Kidney capillary endothelial cell (primary cell): ENCODE measurements at places on chromosomes 13 and 19.

DNA sequence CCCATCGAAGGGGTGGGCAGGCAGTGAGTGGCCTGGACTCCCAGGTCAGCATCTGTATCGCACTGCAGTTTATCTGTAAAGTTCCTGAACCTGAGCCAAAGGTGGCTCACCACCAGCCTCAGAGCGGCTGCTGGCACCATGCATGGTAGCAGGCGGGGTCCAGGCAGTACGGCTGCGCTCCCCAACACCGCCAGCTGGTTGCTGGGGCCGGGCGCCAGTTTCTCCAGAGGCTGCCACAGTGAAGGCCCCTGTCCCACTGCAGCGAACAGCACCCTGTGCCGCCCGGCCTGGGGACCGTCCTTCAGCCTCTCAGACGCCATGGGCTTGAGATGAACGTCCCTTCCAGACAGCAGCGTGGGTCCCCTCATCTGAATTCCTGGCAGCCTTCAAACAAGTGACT is 109.8 kb downstream of the KDM4B start:
- no peak for DNase-seq

- DNase-seq = no peak
Observed at GRCh38 chr13:48817166-48817802, 158.4 kb upstream of the FNDC3A start.

DNA sequence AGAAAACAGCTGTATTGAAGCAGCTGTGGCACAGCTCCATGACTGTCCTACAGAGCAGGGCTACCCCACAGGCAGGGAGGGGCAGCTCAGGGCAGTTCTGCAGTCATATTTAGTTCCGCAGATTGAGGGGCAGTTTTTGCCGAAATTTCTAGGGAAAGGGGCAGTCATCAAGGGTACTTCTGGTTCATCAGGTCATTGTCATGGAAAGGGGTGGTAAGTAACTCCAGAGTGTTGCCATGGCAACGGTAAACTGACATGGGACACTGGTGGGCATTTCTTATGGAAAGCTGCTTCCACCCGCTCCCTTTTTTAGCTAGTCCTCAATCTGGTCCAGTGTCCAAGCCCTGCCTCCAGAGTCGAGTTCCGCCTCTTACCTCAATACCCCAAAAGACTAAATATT is 702.8 kb downstream of the LIG4 start:
- DNase-seq = no peak

- DNase-seq = no peak
Observed at GRCh38 chr13:74168263-74168675, 34.1 kb upstream of the KLF12 start.

DNA sequence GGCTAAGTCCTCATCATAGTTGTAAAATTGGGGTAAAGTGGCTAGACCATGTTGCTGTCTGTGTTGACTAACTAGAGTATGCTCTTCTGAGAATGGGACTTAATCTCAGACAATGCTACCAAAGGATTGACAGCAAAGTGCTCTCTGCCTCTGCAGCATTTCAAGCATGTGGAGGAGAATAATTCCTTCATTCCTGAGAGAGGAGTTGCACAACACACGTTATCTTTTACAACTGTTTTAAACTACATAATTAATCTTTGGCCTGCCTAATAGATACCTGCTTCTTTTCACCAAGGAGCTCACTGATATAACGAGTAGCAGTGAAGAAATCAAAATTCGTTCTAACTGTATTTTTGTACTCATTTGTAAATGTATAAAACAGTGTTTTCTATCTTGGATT is 2172.2 kb downstream of the PCDH9 start:
- no peak for DNase-seq

- DNase-seq = no peak
Observed at GRCh38 chr13:72653506-72653905, 73.9 kb downstream of the MZT1 start.

- no peak for DNase-seq
Observed at GRCh38 chr19:1491849-1492170, 829 bp downstream of the REEP6 start.

DNA sequence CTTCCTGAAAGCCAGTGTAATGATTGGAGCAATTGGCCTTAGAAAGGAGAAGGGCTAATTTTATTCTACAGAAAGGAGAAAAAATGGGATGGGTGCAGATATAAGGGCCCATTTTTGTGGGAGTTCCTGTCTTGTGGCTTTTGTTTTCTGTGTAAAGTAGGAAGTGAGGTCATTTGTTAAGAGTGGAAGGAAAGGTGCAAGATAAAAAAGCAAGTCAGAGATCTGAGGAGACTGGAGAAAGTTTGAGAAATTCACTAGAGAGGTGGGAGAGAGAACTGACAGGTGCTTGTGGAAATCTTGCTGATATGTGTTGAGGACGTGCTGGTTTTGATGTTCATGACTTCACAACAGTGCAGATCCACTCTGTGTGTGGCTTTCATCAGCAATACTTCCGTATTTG is 349.4 kb downstream of the DLEU7 start:
- no peak for DNase-seq

DNA sequence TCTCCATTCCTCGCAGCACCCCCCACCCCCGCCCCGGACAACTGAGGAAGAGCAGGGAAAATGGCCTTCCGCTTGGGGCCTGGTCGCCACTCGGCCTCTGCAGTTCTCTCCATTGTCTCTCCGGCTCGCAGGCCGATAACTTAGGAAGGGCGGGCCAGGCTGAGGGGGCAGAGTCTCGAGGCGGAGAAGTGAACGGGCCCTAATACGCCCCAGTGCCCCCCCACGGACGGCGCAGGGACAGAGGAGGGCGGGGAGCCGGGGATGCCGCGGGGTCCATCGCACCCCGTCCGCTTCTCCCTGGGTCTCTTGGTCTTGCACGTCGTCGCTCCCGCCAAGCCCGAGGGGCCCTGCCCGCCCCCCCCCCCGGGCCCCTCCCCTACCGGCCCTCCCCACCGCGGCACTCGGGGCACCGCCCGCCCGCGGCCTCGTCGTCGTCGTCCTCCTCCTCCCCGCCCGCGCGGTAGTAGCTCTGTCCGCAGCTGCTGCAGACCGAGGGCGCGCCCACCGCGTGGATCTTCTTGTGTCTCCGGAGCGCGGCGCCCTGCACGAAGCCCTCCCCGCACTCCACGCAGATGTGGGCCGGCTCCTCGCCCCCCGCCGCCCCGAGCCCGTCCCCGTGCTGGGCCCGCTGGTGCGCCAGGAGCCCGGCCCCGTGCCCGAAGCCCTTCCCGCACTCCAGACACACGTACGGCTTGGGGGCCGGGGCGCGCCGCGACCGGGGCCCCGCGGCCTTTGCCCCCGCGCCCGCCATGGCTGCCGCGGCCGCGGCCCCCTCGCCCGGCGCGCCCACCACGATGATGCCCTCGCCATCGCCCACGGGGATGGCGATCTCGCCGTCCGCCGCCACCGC is 33.2 kb downstream of the ZNF787 start:
- DNase-seq = no peak

DNA sequence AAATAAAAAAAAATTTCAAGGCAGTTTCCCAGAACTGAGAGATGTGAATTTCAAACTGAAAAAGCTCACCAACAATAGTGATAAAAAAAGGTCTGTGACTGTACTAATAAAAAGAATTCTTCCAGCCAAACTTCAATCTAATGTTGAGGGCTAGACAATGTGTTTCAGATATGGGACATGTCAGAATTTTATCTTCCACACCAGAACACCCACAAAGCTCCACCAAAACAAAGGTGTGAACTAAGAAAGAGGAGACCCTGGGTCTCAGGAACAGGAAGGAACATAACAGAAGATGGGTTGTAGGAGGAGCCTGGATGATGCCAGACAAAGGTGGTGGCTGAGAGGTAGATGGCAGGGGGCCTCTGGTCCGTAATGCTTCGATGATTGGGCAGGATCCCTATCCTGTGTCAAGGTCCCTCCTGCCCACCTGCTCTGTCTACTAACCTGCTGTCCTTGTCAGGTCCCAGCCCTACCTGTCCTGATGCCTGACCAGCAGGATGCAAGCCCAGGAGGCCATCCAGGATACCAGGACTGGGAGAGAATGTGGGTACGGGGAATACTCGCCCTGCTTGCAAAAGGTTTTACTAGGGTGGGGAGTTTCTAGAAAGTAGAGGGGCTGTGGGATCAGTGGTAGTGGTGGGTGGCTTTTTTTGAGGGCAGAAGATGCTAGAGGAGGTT is 4.5 kb downstream of the MZF1 start:
- no peak for DNase-seq

- DNase-seq = no peak
Observed at GRCh38 chr19:8459520-8460270, 14.9 kb downstream of the HNRNPM start.

GRCh38 chr19:33310606-33311325 is 8.4 kb upstream of the CEBPA start:
- no peak for DNase-seq

GRCh38 chr13:108483981-108484380 is 145.4 kb upstream of the MYO16 start:
- DNase-seq = no peak

DNA sequence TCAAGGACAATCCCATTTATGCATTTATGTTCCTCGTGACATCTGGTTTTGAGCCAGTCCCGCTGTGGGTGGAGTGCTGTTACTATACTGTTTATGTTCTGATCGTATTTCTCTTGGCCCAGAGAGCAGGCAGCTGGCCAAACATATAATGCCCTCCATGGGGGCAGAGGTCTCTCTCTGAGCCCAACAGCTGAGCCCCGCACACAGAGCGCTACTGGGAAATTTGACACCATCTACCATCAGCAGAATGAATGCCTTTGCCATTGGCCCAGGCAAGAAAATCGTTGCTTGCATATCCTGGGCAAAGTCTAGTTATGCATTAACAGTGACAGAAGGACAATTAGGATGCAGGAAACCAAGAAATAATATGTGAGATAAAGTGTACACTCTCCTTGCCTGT is 126.8 kb upstream of the CACNA1A start:
- DNase-seq = no peak

DNA sequence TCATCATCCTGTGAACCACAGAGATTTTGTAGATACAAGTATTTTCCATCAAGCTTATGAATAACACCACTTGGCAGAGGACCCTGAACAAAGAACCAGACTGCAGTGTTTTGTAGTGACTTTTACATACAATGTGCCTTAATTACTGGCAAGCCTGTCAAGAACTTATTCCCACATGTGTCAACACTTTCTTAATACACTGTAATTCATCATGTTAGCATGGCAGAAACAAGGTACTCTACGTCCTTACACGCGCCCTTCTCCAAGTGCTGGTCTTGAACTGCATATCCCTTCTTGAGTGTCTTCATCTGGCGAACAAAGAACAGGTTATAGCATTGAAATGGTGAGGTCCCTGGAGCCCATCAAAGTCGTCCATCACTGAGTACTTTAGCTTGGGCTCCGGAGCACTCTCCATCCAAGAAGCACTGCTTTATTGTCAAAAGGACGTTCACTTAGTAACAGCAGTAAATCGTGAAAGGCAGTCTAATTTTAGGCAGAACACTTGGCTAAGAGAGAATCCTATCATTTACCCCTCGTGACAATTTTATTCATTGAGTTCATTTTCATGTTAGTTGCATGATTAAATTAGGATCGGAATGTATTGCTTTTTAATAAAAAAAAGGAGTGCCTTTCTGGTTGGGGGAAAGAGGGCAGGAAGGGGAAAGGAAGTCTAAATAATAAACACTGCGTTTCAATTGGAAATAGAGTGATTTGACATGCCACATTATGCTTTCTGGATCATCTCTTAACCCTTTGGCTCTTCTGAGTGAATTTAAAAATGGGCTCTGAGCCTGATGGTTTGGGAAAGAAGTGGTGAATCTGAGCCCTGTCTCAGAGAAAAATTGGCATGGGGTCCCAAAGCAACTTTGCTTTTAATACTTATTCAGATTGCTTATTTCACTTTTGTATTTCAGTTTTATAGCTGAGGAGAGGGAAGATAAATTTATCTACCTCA is 376.1 kb downstream of the DLEU7 start:
- DNase-seq = no peak

DNA sequence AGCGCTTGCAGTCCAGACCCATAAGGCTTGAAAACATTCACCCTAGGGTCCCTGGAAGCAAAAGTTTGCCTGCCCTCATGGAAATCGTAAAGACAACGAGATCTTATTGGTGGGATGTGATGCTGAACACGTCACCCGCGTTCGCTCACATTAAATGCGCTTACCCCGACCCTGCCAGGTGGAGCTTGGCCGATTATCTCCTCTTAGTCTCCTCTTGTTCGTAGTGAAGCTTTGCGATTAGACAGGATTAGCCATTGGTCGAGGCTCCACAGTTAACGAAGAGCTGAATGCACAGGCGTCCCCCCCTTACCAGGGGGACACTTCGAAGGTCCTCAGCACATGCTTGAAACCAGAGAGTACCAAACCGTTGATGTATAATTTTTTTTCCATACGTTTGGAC is 16.0 kb upstream of the KDM4B start:
- no peak for DNase-seq

DNA sequence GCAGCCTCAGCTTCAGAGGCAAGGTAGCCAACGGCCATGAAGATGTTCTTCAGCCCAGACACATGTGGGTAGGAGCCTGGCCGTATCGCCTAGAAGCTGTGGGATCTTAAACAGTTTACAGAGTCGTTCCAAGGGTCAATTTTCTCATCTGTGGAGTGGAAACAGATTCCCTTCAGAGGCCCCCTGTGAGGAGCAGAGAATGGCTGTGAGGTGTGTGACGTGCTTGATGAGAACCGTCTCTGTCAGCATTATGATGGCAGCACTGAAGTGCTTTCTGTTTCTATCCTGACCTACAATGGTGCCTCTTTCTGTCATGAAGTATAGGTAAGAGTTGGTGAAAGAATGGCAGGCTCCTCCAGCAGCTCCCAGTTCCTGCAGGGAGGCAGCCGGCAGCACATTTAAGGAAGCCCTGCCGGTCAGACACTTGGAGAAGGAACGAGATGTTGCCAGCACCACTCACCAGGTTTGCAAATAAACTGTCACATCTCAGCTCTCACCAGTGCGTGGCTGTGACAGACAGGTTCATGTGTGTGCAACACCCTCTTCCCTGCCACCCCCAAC is 277.3 kb downstream of the FOXO1 start:
- DNase-seq = no peak
